ENCODE measurements at places on chromosomes 4 and X.

DNA sequence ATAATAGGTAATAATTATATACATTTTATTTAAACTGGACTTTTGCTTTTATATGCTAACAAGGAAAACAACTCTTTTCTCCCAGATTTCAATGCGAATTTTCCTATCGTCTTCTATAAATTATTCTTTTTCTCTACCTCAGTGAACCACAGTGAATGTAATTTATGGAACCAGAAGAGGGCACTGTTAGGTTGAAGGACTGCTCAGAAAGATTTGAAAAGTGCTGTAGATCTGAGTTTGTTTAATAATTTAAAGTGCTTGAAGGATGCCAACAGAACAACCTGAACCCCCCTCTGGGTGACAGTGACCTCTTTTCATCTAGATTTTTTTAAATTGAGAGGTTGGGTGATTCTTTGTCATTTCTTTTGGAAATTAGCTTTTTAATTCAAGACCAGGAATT, 54.9 kb downstream of the PHOX2B start:
- DNase-seq: no peak

DNA sequence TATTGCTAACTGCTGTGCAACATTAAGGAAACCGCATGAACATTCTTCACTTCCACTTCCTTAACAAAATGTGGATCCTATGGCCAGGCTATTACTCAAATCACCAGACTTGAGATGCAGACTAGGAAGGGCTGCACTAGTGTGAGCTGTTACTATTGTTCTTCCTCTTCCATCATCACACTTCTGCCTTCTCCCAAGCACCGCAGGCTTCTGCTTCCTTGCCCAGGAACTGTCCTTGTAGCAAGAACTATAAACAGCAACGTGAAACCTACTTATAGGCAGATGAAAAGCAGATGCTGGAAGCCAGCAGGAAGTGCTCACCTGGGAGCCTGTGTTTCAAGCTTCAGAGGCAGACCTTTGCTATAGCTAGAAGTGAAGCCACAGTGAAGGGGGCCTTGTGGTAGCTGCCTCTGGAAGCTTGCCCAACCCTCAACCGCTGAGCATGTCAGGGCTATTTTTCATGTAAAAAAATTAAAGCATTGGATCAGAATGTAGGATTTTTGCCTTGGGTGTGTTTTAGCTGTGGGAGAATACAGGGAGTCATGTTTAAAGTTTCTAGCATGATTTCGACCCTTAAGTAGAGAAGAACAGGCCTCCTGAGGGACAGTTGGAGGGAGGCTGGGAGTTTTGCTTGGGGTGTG, 43.9 kb downstream of the CLNK start:
- no peak for DNase-seq

DNA sequence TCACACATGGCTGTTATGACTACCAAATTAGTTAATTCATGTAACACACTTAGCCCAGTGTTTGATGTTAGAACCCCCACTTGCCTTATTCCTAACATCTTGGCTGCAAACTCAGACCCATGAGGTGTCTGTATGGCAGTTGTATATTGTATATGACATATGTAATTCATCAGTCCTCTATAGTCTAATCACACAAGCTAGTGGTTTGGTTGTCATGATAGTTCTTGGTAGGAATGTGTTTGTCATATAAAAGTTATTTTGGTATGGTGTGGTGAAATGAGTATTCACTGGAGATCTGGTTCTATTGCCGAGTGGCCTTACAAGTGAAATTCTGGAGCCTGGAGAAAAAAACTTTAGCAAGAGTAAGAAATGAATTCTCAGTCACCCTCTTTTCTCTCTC, 149.2 kb downstream of the AWAT2 start:
- no peak for DNase-seq

DNA sequence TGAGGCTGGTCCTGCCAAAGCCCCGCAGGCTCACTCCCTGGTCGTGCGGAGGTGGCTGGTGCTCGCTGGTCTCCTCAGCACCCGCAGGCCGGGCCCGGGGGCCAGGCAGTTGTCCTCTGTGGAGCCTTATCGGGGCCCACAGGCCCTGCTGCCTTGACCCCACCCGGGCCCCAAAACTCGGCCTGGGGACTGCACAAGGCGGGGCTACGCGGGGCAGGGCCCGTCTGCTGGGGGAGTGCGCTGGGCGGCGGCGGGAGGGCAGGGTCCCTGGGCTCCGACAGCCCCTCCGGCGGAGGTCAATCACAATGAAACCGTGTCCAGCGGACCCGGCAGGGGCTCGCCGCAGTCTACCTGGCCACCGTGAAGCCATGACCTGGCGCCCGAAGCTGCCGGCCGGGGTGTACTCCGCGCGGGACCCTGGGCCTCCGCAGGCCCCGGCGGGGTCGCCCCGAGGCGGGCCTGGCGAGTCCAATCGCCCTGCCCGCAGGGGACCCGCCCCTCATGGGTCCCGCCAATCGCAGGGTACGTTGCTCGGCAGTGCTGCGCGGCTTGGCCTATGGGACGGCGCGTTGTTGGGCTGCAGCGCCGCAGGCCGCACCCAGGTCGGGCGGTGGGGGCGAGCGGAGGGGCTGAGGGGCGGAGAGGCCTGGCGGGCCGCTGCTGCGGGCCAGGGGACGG, at the start of gene ADD1:
ADD1 (plus strand) TSS at position 582 of the 678 bp plus-strand sequence. CDS start 32,072 bp downstream, outside the sequence.
- peak; percentile 96 for DNase-seq

- no peak for DNase-seq
These were observed 222.2 kb upstream of the DKK2 start for GRCh38 chr4:107258359-107258758.

GRCh38 chr4:133775881-133776280, 425.7 kb downstream of the PABPC4L start:
- DNase-seq: no peak

DNA sequence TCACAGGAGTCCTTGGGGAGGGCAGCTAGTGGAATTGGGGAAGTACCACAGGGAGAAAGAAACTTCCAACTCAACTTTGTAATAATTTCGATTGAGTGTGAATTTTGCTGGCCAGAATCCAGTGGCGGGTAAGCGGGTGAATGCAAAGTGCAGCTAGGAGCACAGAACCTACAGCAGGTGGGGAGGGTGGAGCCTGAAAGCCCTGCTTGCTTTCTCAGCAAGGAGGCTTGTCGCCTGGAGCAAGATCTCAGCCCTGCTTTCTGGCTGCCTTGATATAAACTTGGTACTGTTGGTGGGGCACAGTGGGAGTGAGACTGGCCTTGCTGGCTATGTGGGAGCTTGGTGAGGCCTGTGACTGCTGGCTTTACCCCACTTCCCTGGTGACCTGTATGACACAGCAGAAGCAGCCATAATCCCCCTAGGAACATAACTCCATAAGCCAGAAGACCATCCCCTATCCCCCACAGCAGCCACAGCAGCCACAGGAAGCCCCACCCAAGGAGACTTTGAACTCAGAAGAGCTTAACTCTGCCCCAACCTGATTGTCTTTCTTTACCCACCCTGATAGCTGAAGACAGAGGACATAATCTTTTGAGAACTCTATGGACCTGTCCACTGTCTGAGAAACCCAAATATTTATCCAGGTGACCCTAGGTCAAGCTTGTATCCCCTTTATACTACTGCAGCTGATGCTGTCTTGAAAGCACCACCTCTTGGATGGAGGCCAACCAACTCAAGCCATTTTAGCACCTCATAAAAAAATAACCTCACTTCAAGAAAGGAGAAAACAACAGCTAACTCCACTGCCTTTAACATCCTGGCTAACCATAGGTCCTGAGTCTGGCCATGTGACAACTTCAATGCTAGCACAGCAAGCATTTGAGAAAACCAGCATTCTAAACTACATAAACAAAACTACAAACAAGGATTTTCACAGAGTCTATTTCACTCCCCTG, 87.2 kb upstream of the PDE5A start:
- DNase-seq: no peak

DNA sequence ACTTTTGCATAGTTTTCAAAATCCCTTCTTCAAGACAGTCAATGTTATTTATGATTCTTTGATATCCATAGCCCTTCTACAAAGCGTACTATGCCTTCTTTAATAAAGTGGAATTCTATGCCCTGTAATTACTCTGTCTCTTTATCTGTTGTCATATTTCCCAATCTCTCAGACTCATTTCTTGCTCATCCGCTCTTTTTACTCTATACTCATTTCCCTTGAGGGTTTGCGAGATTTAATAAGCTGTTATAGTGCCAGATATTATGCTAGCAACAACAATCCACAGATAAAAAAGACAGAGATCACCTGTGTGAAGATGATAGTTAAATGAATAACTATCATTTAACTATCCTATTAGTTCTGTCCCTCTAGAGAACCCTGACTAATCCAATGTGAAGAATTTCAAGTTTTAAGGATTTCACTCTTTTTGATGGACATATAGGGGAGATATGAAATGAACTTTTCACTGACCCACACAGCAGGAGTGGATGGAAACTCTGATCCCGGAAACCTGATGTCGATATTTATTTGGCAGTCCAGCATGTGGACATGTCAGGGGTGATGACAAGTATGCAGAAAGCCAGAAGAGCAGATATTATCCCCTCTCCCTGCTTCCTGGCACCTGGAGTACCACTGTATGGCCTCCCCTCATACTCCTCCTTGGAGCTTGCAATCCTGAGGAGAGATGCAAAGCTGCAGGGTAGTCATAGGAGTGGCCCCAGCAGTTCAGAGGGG, 49.7 kb downstream of the TMEM156 start:
- no peak for DNase-seq

GRCh38 chr4:126419266-126419665, 1104.5 kb downstream of the FAT4 start:
- DNase-seq: no peak

DNA sequence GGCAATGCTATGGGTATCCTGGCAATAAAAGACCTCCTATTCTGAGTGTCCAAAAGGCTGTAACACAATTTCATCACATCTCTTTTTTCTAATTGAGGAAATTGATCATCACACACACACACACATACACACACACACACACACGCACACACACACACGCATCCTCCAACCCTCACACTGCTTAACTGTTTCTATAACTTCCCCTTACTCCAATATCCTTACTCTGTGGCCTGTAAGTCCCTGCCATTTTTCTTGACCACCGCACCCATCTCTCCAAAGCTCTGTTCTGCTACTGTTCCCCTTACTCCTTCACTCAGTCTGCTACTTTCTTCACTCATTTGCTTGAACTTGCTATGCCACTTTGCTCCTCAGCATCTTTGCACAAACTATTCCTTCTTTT, 115.6 kb downstream of the AMELX start:
- no peak for DNase-seq

GRCh38 chrX:155755706-155756337, 125.3 kb upstream of the VAMP7 start:
- no peak for DNase-seq

DNA sequence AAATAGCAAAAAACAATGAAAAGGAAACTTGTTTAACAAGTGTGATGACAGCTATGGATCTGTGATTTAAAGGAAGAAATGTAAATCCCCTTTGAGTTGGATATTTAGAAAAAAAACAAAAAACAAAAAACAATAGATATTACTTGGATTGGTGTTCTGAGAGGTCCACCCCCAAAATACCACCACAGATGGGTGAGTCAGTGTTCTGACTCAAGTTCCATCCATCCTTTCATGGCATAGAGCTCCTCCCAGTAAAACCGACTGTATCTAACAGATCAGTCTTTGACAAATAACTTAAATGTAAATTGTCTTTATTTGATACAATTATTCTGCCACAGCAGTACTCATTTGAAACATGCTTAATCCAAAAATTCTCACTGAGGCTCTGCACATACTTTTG, 27.4 kb downstream of the TMPRSS11B start:
- DNase-seq: no peak

DNA sequence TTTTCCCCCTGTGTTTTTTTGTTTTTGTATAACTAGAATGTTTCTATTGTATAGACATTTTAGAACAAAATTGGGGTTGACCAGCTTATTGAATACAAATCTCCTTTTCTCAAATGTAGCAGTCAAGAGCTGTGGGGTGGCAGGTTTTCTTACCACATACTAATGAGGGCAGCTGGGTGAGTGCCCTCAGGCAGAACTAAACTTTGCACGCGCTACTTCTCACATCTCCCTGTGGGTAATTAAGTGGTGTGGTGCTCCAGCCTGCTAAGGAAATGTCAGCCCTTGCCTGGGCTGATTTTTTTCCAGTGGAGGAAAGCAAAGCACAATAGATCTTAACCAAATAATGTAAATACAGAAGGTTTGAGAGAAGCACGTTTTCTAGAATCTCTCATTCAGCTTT, 717.6 kb upstream of the TENM3 start:
- no peak for DNase-seq

Data from amygdala (tissue), 56 donors.